Activated CD4-positive, alpha-beta T cell treated with anti-CD3 and anti-CD28 coated beads, Interleukin-2, amount 10 ng/mL, durations not matched to agents 24 days and 14 days (primary cell): ENCODE measurements at places on chromosomes 3 and 15.

DNA sequence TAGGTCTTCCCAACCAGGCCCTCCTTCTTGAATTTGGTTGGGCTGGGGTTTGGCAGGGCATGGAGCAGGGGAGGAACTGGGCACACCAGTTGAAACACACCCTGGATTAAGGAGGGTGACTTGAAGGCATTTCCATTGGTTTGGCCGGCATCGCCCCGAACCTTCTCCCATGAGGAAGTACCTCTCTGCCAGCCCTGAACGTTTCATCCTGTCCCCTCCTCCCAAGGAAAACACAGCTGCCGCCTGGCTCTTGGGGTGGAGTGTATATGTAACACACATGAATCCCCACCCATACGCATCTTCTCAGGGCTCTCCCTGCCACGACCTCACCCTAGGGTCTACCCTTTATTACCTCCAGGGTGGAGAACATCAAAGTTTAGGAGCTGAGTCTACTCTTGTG, 14.6 kb downstream of the UBAP1L start:
- no peak for DNase-seq

- peak; percentile 77 for DNase-seq
Observed at GRCh38 chr3:155744010-155744625, 753 bp downstream of the PLCH1 start.

DNA sequence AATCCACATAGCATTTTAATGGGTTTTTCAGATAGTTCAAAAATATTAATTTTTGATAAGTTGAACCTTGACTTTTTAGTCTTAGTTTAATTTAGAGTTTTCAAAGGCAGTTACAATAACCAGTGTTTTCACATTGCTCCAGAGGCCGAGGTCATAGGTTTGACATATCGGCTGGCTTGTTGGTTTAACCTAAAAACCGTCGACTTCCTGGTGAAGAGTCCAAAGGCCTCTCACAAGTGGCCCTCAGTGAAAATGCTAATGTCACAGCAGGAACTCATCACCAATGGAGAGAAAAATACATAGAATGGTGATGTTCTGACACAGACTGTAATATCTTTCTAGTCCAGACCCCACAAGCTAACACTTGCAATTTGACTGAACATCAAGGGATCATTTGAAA, 642.3 kb downstream of the PLOD2 start:
- DNase-seq, result no peak

DNA sequence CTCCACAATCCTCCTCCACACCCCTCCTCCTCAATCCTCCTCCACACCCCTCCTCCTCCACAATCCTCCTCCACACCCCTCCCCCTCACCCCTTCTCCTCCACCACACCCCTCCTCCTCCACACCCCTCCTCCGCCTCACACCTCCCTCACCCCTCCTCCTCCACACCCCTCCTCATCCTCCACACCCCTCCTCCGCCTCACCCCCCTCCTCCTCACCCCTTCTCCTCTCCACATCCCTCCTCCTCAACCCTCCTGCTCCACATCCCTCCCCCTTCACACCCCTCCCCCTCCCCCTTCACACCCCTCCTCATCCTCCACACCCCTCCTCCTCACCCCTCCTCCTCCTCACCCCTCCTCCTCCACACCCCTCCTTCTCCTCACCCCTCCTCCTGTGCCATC, 69.8 kb upstream of the BLM start:
- no peak for DNase-seq

GRCh38 chr3:33900809-33901505, 102.5 kb downstream of the PDCD6IP start:
- no peak for DNase-seq

DNA sequence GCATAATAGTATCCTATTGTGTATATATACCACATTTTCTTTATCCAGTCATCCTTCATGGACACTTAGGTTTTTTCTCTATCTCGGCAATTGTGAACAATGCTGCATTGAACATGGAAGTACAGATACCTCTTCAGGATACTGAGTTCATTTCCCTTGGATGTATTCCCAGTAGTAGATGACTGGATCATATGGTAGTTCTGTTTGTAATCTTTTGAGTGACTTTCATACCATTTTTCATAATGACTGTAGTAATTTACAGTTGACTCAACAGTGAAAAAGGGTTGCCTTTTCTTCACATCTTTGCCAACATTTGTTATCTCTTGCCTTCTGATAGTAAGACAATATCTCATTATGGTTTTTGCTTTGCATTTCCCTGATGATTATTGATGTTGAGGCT, 21.8 kb downstream of the MYH15 start:
- DNase-seq, result no peak
